Naive thymus-derived CD4-positive, alpha-beta T cell (primary cell): ENCODE measurements at places on chromosomes 2 and 18. TPM values are rescaled to one million over a fixed set of nuclear protein-coding genes. Genes with fewer than 3 reads are reported as not detected.

GRCh38 chr2:113076954-113077669, 9.3 kb downstream of the IL1F10 start:
- H3K27me3 ChIP-seq: no peaks in the 10 kb centered on the region
- H3K4me1 ChIP-seq: peaks cover 3% of the 10 kb centered on the region
- no peaks in the 10 kb centered on the region for H3K36me3 ChIP-seq
- no peak overlapping the region for H3K27ac ChIP-seq
- DNase-seq: no peak

DNA sequence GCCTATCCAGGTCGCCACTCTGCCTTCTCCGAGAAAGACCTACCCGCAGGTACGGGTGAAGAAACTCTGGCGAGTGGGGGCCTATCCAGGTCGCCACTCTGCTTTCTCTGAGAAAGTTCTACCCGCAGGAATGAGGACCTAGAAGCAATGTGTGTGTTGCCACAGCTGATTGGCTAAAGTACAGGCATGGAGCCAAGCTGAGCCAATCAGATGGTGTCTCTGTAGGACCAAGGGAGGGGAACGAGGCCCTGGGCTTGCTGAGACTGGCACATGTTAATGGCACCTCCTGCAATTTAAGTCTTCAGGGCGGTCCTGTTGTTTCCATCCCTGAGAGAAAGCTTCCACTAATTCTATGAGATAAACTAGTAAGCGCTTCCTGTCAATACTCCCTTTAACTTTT, 82.3 kb downstream of the KCTD1 start:
- DNase-seq: no peak
- no peaks in the 10 kb centered on the region for H3K36me3 ChIP-seq
- H3K4me1 ChIP-seq: no peaks in the 10 kb centered on the region
- H3K4me3 ChIP-seq: no peak overlapping the region
- no peak overlapping the region for H3K27ac ChIP-seq
- H3K27me3 ChIP-seq: no peaks in the 10 kb centered on the region

DNA sequence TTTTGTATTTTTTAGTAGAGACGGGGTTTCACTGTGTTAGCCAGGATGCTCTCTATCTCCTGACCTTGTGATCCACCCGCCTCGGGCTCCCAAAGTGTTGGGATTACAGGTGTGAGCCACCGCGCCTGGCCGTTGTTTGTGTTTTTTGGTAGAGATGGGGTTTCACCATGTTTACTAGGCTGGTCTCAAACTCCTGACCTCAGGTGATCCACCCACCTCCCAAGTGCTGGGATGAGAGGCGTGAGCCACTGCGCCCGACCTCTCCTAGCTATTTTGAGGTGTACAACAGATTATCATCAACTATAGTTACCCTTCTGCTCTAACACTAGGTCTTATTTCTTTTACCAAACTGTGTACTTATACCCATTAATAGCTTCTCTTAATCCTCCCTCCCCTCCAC, 28.9 kb upstream of the MRPL33 start:
- no peak overlapping the region for H3K27ac ChIP-seq
- H3K4me1 ChIP-seq: no peaks in the 10 kb centered on the region

- H3K36me3 ChIP-seq: no peaks in the 10 kb centered on the region
- no peak overlapping the region for H3K27ac ChIP-seq
- H3K4me3 ChIP-seq: no peak overlapping the region
- H3K4me1 ChIP-seq: no peaks in the 10 kb centered on the region
- no peaks in the 10 kb centered on the region for H3K27me3 ChIP-seq
These were observed 105.8 kb downstream of the RIT2 start for GRCh38 chr18:43009674-43010073.

DNA sequence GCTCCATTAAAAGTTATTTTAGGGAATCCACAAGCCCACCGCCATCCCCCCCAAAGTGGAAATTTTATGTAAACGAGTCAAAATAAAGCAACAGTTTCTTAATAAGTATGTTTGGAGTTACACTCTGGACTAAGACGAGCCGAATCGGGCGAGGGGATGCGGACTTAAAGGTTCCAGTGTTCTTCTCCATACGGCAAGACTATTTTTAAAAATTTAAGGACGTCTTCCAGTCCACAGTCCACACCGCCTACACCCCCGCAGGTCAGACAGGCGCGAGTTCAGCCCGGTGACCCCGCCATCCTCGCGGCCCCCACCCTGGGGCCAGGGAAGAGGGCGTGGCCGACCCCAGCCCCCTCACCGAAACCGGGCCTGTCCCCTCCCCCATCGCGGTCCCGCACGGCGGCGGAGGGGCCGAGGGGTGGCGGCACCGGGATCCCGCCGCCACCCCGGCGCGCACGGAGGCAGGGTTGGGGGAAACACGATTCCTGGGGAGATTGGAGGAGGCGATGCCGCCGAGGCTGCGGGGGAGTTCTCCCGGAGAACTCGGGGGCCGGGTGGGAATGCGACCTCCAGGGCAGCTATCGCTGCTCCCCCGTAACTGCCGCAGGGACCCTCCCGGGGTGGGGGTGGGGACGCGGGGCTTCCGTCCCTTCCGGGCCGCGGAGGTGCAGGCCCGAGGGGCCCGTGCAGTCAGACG, 24.5 kb upstream of the SMAD7 start:
- no peaks in the 10 kb centered on the region for H3K4me1 ChIP-seq
- H3K27me3 ChIP-seq: no peaks in the 10 kb centered on the region
- no peaks in the 10 kb centered on the region for H3K36me3 ChIP-seq
- no peak overlapping the region for H3K27ac ChIP-seq

DNA sequence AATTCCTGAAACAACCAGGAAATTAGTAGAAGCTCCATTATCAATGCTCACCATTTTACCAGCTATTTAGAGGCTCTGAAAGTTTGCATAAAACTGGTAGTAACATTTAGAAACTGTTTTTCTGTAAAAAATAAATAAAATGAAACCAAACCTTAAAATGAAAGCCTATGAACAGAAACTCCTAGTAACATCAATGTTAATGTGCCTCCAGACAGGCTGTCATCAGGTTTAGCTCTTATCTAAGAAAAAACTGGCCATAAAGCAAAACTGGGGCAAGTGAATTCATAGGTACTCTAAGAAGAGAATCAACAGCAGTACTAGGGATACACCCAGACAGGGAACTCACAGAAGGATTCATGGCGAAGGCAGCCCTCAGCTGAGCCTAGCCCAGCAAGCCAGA, 8.0 kb downstream of the E2F6 start:
- DNase-seq: no peak
- H3K36me3 ChIP-seq: peaks cover 3% of the 10 kb centered on the region
- H3K4me3 ChIP-seq: no peak overlapping the region
- no peaks in the 10 kb centered on the region for H3K27me3 ChIP-seq
- H3K27ac ChIP-seq: no peak overlapping the region

DNA sequence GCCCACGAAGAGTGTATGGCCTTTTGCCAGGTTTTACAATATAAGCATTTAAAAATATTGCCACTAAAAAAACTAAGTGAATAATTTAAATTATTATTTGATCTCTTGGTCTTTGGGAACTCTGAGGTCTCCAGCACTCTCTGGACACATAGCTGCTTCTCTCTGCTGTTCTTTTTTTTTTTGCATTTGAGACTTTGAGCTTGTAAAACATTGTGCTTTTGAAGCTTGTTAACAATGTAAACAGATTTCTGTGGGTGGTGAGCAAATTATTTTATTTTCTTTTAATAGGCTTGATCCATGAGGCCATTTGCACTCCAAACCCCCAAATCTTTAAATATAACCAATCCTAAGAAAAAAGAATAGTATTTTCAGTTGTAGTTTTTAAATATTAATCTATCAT, 42.0 kb downstream of the DCAF17 start:
- no peak overlapping the region for H3K27ac ChIP-seq
- no peak for DNase-seq
- H3K27me3 ChIP-seq: no peaks in the 10 kb centered on the region
- H3K4me3 ChIP-seq: no peak overlapping the region
- H3K4me1 ChIP-seq: no peaks in the 10 kb centered on the region

GRCh38 chr18:8450013-8450412, 159.2 kb upstream of the RAB12 start:
- H3K4me3 ChIP-seq: no peak overlapping the region
- no peaks in the 10 kb centered on the region for H3K36me3 ChIP-seq
- H3K27me3 ChIP-seq: no peaks in the 10 kb centered on the region
- H3K4me1 ChIP-seq: no peaks in the 10 kb centered on the region

DNA sequence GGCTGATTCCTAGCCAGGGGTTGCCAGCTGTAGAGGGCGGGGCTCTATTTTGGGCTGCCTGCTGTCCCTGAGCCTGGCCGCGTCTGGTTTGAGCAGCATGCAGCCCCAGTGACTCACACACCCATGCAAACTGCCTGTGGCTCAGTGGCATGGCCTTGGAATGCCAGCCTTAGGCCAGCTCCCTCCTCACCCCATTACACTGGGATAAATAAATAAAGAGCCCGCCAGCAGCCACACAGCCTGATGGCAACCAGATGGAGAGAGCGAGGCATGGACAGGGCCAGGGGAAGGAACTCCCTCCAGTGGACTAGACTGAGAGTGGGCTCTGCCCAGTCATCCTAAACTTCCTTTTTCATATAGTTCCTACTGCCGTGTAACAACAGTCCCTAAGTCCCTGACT, 18.3 kb downstream of the NHEJ1 start:
- H3K4me1 ChIP-seq: no peaks in the 10 kb centered on the region
- no peak for DNase-seq
- H3K27me3 ChIP-seq: no peaks in the 10 kb centered on the region
- no peak overlapping the region for H3K27ac ChIP-seq

- H3K27ac ChIP-seq: no peak overlapping the region
- no peaks in the 10 kb centered on the region for H3K36me3 ChIP-seq
- no peak overlapping the region for H3K4me3 ChIP-seq
- H3K4me1 ChIP-seq: no peaks in the 10 kb centered on the region
- H3K27me3 ChIP-seq: no peaks in the 10 kb centered on the region
These were observed 54.8 kb downstream of the AP1S3 start for GRCh38 chr2:223782629-223783028.

GRCh38 chr2:207763303-207763917, 6.3 kb downstream of the FZD5 start:
- H3K27ac ChIP-seq: no peak overlapping the region
- DNase-seq: no peak
- H3K4me1 ChIP-seq: peaks cover 9% of the 10 kb centered on the region

DNA sequence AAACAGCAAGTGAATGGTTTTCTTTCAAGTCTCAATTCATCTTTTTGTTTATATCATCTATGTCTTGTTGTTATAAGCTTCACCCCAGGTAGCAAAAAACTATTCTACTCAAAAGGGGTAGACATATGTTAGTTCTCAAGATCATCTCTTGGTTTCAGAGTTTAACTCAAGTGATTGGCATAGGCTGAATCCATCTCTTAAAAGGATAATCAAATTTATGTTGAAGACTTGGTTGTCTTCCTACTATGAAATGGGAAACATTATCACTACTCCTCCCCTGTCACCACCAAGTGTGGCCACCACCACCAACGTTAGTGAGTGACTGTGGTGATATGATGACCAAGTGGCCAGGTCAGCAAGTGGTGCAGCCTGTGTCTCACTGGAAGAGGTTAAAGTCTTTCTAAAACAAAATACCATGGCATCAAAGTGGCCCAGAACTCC, 1.5 kb downstream of the IL1B start:
- no peaks in the 10 kb centered on the region for H3K4me1 ChIP-seq
- DNase-seq: no peak
- no peaks in the 10 kb centered on the region for H3K27me3 ChIP-seq
- no peak overlapping the region for H3K27ac ChIP-seq
- no peaks in the 10 kb centered on the region for H3K36me3 ChIP-seq
- H3K4me3 ChIP-seq: no peak overlapping the region

DNA sequence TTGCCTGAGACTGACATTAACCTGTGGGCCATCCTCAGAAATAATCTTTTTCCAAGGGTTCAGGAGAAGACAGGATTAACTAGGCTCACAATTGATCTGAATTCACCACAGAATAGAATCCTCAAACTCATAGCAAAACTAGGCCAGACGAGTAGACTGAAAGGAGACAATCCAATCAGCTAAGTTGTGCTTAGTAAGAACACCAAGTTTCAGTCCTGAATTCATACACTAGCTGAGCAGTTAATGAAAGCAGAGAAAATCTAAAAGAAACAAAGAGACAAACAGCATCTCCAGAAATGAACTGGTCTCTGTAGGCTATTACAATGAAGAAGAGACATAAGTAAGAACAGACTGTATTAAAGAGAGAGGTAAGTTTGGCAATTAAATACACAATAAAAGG, 89.5 kb downstream of the GORASP2 start:
- DNase-seq: no peak
- H3K27ac ChIP-seq: no peak overlapping the region
- no peak overlapping the region for H3K4me3 ChIP-seq
- peaks cover 13% of the 10 kb centered on the region for H3K36me3 ChIP-seq
- no peaks in the 10 kb centered on the region for H3K27me3 ChIP-seq
- peaks cover 8% of the 10 kb centered on the region for H3K4me1 ChIP-seq

GRCh38 chr18:14941256-14941655, 193.3 kb downstream of the ANKRD30B start:
- H3K4me1 ChIP-seq: no peaks in the 10 kb centered on the region
- H3K4me3 ChIP-seq: no peak overlapping the region
- DNase-seq: no peak
- H3K27ac ChIP-seq: no peak overlapping the region

GRCh38 chr2:200705305-200706041, 106.2 kb upstream of the BZW1 start:
- no peaks in the 10 kb centered on the region for H3K4me1 ChIP-seq
- H3K36me3 ChIP-seq: no peaks in the 10 kb centered on the region
- DNase-seq: no peak
- H3K27ac ChIP-seq: no peak overlapping the region

GRCh38 chr2:135059577-135059976, 7.5 kb downstream of the RAB3GAP1 start:
- H3K36me3 ChIP-seq: peaks cover 6% of the 10 kb centered on the region
- no peaks in the 10 kb centered on the region for H3K27me3 ChIP-seq
- no peaks in the 10 kb centered on the region for H3K4me1 ChIP-seq

DNA sequence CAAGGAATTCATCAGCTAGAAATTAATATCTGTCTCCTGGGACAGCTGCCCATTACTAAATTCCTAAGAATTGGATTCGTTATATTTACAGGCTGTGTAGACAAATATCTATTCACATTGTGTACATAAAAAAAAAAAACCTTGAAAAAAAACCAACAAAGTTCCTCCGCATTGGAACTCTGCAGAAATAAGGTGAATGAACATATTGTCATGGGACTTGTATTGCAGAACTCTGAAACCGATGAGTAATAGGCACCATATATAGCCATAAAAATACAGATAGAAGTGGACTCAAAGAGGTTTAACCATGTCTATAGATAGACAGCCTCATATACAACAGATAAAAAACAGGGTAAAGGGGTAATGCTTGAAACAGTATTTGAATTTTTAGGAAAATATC, 909.9 kb upstream of the CHAC2 start:
- H3K36me3 ChIP-seq: no peaks in the 10 kb centered on the region
- H3K27me3 ChIP-seq: no peaks in the 10 kb centered on the region
- H3K27ac ChIP-seq: no peak overlapping the region
- no peaks in the 10 kb centered on the region for H3K4me1 ChIP-seq
- DNase-seq: no peak

UGT1A1 gene
- not detected for polyA plus RNA-seq

DYNAP gene
- not detected for polyA plus RNA-seq

PDE11A gene
- polyA plus RNA-seq: not detected

GKN2 gene
- polyA plus RNA-seq: not detected

ANKRD39 gene
- polyA plus RNA-seq: 19.9 TPM

TEKT4 gene
- polyA plus RNA-seq: not detected

ESPNL gene
- polyA plus RNA-seq: not detected
